ENCODE measurements at places on chromosomes 7 and 10.

DNA sequence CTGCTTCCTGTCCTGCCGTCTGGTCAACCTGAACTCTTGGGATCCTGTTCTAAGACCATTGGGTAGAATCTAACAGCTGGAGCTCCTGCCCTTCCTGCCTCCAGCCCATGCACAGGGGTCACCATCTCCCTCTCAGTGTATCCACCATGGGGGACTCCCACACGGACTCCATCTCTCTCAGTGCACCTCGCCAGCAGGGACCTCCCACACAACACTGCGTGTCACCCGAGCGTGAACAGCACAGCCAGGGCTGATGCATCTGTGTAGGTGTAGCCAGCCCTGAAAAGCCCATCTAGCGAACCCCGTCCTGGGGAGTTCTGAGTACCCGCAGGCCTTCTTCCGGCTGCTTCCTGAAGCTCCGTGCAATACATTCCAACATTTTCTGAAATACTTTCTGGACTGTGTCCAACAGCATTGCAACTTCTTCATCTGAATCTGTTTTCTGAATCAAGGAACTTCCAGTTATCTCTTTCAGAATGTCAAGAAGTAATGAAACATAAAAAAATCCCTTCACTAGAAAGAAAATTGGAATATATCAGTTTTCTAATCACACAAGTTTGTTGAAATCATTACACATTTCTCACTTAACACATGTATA lies 52.5 kb downstream of the NCAPG2 start:
- no peak for DNase-seq

- no peak for DNase-seq
These were observed 37.7 kb downstream of the NAMPT start for GRCh38 chr7:106246902-106247711.

DNA sequence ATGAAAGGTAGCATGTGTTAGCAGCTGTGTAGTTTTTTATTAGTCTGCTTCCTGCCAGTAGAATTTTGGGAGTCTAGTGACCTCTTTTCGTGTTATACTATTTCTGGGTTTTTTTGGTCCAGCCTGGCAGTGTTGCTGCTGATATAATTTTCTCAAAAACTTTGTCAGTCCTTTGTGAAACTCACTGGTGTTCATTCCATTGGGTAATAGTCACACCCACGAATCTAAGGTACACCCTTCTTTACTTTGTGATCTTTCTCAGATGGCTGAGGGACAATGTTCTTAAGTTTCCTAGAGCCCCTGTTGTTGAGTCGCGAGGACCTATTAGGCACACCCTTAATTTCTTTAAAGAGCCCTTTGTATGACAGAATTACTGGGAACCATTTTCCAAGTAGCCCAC lies 52.3 kb downstream of the TPST1 start:
- no peak for DNase-seq

- no peak for DNase-seq
These were observed 131.7 kb upstream of the PPIF start for GRCh38 chr10:79215531-79215930.

- no peak for DNase-seq
These were observed 32.5 kb downstream of the KAZALD1 start for GRCh38 chr10:101094121-101094879.

GRCh38 chr10:72321248-72322029 lies 33.3 kb downstream of the DNAJB12 start:
- no peak for DNase-seq

DNA sequence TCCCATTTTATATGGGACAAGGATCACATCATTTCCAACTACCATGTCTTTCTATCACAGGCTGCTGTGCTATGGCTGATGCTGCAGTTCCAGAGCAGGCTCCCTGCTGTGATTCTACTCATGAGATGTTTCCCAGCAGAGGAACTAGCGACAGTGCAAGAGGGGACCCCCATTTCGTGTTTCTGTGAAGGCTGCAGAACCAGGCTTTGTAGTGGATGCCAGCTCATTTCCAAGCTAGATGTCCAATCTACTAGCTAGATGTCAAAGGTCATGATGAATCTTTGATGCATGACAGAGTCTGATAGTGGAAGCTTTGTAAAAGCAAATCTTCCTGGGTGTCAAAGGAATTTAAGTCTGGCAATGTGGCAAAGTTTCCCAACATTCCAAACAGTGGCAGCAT lies 21.2 kb upstream of the MYO3A start:
- DNase-seq = no peak

- DNase-seq = no peak
These were observed 200.7 kb downstream of the RAPGEF5 start for GRCh38 chr7:22156205-22156604.

GRCh38 chr10:94310369-94310768 lies 52.4 kb downstream of the NOC3L start:
- no peak for DNase-seq

GRCh38 chr7:4248295-4248694 lies 433.8 kb upstream of the FOXK1 start:
- no peak for DNase-seq

DNA sequence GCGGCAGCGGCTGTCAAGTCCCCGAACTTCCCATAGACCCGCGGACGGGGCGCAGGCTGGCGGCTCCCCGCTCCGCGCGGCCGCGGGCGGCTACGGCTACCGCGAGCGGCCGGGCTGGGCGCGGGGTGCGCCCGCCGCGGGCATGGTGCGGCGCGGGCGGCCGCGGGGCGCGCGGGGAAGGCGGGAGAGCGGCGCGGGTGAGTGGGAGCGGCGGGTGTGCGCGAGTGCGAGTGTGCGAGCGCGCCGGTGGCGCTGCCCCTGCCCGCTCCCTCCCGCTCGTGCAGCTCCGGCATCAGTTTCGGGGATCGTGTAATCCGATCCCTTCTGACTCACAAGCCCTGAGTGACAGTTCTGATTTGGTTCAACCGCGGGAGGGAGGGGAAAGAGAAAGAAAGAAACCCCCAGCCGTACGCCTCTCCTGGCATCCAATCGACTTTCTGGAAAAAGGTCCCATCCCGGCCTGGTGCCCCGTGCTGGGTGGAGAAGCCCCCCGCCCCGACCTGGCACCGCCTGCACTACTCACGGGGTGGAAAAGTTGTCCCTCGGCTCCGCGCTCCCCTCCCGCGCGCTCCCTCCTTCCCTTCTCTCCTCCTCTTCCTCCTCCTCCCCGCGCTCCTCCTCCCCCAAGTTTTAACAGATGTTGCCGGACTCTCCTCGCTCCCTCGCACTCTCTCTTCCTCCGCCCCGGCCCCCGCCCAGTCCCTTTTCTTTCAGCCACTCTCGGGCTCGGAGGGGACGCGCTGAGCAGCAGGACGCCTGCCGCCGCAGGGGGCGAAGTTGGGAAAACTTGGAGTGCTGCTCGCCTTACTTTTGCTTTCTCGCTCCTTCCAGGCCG lies at the start of gene GLI3:
Gene GLI3 (minus strand): TSS at position 234 of the 835 bp plus-strand sequence. CDS start 13,956 bp downstream, outside the sequence.
- no peak for DNase-seq

GRCh38 chr7:28509251-28510025 lies 97.1 kb downstream of the CREB5 start:
- DNase-seq = no peak

- no peak for DNase-seq
These were observed 304.7 kb upstream of the GRM3 start for GRCh38 chr7:86339051-86339450.

DNA sequence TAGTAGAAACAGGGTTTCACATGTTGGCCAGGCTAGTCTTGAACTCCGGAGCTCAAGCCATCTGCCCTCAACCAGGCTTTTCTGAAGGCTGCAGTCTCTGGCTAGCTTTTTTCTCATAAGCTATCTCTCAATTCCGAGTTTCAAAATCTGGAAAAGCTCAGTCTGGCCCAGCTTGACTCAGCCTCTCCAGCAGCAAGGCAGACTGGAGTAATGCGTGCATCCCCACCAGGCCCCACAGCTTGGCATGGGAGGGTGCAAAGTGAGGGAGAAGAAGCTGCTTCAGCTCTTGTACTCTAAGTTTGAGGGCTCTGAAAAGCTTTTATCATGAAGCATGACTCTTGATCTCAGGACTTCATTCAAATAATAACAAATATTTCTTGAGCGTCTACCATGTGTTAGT lies 4.8 kb downstream of the DHTKD1 start:
- no peak for DNase-seq

- DNase-seq = no peak
These were observed 572 bp downstream of the CHST12 start for GRCh38 chr7:2403718-2404648.

DNA sequence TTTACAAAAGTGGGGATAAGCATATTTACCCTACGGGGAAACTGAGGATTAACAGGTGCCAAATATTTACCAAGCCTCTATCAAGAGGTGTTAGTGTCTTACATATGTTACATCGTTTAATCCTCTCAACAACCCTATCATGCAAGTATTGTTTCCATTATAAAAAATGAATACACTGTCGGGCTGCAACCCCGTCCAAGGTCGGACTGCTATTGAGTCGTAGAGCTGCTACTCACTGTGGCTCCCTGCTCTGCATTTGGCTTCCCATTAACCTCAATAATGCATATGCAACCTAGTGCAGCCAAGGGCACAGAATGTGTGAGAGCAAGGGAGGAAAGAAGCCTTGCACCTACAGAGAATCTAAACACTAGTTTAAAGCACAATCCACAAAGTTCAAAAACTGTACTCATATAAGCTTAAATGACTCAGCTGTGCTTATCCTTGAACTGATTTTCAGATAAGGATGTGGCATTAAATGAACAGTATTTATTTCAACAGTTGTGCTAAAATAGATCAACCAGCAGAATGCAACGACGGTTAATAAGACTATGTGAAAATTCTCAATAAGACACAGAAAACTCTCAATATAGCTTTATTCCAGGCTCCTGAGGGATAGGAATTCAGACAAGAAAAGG lies 49.9 kb downstream of the UBE2H start:
- DNase-seq = no peak

- DNase-seq = no peak
These were observed 56.8 kb downstream of the MPP7 start for GRCh38 chr10:28246023-28246422.

DNA sequence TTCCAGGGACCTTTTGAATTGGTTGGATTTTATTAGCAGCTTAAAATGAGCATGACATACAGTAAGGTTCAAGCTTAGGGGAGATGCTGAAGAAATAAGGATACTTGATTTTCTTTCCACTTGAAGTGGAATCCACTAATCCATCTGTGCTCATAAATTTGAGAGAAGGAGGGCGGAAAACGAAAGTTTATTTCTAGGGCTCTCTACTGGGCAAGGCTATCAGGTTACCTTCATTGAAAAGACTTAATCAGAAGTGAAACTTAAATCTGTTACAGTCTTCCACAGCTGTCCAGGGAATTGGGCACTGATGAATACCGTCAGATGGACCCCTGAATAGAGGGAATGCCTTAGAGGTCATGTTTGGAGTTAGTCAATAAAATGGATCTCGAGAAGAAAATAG lies 21.8 kb downstream of the AUTS2 start:
- DNase-seq = no peak

- DNase-seq = no peak
These were observed 12.8 kb downstream of the IFIT2 start for GRCh38 chr10:89314676-89315075.

- DNase-seq = no peak
These were observed 12.7 kb downstream of the ZMIZ1 start for GRCh38 chr10:79081353-79082034.
